ENCODE measurements at places on chromosomes 5 and 9.

- no peak for DNase-seq
These were observed 1045.7 kb upstream of the CDH9 start for GRCh38 chr5:28084069-28084468.

GRCh38 chr5:155919725-155920124 lies 407.2 kb upstream of the SGCD start:
- no peak for DNase-seq

DNA sequence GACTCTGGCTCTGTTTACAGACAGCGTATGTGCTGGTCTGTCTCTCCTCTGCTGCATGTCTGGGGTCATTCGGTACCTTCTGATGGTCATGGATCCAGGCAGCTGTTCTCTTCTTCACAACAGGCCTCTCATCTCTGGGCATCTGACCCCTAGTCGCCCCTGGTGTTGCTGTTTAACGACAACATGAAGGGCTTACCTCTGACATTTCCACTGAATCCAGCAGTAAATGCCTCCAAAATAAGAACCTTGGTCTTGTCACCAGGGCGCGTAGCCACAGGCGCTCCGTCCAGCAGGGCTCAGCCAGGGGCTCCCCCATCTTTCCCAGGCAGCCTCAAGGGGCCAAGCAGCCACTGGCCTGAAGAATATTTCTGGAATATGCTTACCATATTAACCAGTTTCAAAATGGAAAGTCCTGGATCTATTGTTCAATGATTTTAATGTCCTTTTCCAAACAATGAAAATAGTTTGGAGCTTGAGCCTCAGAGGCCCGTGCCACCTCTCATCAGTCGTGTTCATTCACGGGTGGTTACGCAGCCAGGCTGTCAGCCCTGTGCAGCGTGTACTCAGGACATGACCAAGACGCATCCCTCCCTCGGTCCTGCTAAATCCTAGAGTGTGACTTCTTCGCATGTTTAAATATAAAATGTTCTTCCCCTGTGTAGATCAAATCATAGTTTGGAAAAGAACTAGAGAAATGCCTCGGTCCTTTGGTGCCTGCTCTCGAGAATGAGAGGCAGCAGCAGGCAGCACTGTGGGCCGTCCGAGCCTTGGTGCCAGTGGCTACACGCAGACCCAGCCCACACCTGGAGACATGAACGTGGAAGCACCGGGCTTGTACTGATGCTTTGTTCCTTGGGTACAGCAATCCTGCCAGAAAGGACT lies 30.1 kb upstream of the LRRC14B start:
- DNase-seq, result no peak

DNA sequence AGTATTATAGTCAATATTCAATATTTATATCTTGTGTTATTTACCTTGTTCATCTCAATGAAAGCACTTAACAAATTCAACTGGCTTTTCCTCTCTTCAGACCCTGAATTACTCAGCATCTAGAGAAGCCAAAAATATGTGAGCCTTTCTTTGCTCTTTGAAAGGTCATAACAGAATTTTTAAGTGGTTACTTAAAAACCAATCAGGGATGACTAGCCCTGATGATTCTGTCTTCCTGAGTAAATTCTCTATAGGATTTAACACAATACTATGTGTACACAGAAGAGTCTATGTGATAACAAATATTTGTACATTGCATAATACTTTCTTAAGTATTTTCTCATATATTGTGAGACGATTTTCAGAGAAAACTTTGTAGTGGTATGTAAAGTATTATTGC lies 546.3 kb downstream of the MAT2B start:
- DNase-seq, result no peak

DNA sequence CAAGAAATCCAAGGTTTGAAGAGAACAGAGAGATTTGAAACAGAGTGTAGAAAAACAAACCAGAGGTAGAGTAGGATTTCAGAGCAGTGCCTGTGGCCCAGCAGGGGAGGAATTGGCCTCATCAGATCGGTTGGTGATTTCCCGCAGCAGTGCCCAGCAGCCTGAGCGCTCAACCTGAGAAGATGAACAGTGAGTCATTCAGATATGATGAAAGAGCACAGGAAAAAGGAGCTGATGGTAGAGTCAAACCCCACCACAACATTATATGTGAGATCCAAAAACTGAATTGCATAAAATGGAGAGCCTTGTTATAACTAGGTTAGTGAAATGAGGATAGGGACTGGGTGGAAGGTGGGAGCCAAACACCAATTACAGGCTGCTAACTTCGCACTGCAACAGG lies 248.9 kb downstream of the PIK3R1 start:
- peak; percentile 19 for DNase-seq

DNA sequence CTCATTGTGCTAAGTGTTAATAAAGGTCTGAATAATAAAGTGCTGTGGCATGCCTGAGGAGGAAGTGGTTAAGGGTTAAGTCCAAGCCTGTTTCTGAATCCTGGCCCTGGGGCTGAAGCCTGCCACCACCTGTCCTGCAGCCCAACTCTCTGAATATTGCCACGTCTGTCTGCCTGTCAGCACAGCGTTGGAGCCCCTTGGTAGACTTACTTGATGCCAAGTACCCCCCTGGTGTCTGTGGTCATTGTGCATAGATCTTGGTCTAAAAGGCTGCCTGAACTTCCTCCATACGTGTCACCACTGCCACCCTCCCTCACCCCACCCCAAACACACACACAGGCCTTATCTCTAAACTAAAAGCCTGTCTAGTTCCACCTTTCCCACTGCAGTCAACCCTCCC lies 35.4 kb upstream of the SLC2A8 start:
- no peak for DNase-seq

- no peak for DNase-seq
These were observed 87.4 kb downstream of the ZNF608 start for GRCh38 chr5:124658867-124659557.

DNA sequence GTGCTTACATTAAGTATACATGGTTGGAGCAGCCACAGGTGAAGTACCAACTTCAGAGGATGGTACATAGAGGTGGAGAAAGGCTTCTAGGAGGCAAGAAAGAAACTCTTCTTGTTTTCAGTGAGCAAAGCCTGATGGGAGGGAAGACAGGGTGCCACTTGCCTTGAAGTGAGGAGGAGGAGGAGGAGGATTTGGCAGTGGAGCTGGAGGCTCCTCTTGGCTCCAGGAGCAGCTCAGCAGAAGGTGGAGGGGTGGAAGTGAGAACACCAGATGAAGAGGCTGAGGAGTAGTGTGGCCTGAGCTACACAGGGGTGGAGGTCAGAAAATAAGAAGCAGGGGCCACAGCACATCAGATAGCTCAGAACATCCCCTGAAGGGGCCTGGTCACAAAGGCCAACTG lies 91.1 kb upstream of the SHISAL2B start:
- DNase-seq, result no peak

DNA sequence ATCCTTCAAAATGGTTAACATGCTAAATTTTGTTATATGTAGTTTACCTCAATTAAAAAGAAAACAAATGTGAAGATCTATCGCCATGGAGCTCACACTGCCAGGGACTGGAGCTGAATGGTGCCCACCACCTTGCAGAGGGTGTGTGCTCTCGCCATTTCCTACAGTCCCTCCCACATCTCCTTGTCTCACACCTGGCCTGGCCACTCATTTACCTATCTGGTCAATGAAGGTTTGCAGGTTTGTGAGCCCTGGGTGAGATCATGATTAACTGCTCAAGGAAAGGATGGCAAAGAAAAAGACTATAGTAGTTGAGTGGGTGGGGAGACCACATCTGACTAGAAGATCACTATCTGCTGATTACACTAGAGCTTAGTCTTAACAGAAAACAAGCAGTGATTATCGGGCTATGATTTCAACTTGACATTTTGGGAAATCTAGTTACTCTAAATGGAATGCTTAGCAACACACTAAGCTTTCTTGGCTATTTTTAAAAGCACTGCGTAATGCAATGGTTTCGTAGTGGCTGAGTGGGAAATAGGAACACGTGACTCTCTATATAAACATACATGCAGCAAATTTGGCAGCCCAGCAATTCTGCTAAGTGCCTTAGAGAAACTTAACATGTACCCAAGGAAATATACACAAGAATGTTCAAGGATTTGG lies 27.3 kb downstream of the PUM3 start:
- no peak for DNase-seq

DNA sequence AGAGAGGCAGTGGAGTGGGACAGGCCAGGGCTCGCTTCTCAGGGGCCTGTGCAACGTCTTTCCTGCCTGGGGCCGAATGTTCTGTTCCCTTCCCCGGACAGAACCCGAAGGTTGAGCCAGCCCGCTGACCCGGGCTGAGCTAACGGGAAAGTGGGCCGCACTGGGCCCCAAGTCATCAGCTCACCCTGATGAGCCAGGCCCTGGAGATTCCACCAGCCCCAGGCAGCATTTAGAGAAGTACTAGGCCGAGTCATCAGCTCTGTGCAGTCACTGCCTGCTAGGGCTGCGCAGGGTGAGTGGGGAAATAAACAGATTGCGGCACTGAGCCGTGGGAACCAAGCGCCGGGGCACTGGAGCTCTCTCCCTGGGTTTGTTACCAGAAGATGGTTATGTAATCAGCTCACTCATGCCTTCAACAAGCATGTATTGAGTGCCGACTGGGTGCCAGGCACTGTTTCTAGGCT lies 29.1 kb upstream of the DUSP1 start:
- no peak for DNase-seq

- no peak for DNase-seq
These were observed 14.5 kb upstream of the FAM170A start for GRCh38 chr5:119614838-119615237.

- no peak for DNase-seq
These were observed 4.4 kb upstream of the ZNF782 start for GRCh38 chr9:96858670-96859069.

- DNase-seq, result no peak
These were observed 570.4 kb upstream of the ST8SIA4 start for GRCh38 chr5:101473483-101473882.

GRCh38 chr9:109417054-109417453 lies 81.1 kb downstream of the PTPN3 start:
- DNase-seq, result no peak

DNA sequence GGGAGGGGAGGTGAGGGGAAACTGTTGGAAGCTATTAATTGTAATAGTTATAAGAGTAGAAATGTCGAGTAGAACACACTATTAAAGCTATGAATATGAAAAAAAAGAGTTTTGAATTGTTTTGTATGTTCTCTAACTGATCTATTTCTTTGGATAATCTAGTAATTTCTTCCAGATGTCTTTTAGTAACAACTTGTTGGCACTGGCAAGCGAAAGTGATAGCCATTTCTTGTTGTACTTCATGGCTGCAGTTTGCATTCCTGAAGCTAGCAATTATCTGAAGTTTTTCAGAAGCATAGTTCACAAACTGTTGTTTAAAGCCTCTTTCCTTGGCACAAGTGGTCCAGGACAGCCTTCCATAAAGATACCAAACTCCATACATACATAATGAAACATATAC lies 49.4 kb upstream of the SPATA31C2 start:
- no peak for DNase-seq

DNA sequence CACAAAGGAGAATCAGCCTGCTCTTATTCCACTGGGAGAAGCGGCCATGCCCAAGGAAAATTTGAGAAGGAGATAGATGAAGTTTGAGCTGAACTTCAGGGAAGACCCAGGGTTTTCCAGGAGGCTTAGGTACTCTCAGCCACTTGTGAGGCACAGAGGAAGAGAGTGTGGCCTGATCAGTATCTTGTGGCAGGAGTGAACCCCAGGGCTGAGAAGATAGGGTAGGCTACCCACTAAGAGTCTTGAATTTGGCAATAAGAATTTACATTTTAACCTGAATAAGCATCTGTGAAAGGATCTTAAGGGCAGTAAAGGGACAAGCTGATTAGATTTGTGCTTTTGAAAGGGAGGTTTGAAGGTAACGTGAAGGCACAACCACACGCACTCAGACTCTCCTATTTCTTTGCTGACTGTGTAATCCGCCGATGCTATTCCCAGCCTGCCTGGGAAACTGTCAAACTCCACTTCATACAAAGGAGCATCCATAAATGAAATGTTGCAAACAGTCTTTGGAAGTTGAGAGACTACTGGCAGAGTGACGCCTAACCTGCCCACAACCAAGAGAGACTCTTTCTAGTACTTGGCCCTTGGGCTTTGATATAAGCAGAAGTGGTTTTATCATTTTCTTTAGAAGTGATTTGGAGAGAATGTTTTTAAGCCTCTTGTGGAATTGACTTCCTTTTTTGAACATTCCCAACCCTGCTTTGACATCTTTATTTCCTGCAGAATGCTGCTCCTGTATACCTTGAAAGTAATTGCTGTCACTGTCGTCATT lies 108.2 kb upstream of the VCAN start:
- no peak for DNase-seq

DNA sequence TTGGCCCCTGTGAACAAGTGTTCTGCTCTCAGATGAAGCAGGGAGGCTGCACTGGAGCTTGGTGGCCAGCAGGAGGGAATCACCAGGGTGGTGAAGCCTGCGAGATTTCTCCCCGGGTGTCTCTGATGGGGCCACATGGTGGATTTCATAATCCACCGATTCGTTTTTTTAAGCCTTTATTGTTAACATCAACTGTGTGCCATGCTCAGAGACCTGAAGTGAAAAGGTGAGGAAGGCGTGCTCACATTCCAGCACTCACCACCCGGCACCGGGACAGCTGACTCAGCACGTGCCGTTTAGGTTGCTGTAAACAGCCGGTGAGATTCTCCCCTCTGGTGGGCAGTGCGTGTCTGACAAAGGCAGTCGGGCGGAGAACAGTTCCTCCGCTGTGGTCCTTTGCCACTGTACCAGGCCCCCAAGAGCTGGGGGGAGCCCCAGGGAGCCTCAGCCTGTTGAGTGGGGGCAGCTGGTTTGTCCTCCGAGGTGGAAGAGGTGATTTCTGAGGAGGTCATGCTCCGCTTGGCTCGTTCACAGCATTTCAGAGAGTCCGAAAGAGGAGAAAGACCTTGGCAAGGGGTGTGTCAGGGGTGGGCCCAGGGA lies 12.7 kb upstream of the AHRR start:
- no peak for DNase-seq

- DNase-seq, result no peak
These were observed 16.3 kb downstream of the ECPAS start for GRCh38 chr9:111467778-111468367.

GRCh38 chr5:43639566-43639965 lies 36.6 kb downstream of the NNT start:
- no peak for DNase-seq

- no peak for DNase-seq
These were observed 944 bp downstream of the IFNA21 start for GRCh38 chr9:21165516-21165915.

Measured in activated CD8-positive, alpha-beta memory T cell treated with anti-CD3 and anti-CD28 coated beads for 48 hours (primary cell).